Activated T-helper 1 cell treated with anti-CD3 and anti-CD28 coated beads, Interleukin-12 subunit alpha, Interleukin-12 subunit beta, Interleukin-2, Interleukin-4 antibody, amounts not matched to agents 30 ng/mL and 10 ng/mL and 1 ng/mL, durations not matched to agents 14 hours and 24 hours and 36 hours (primary cell): ENCODE measurements at places on chromosomes 16 and 17.
A peak's percentile ranks its signal among the peaks of the same experiment; 100 is the strongest.

- no peak for DNase-seq
These were observed 120.1 kb downstream of the ABCA8 start for GRCh38 chr17:68835071-68835470.

DNA sequence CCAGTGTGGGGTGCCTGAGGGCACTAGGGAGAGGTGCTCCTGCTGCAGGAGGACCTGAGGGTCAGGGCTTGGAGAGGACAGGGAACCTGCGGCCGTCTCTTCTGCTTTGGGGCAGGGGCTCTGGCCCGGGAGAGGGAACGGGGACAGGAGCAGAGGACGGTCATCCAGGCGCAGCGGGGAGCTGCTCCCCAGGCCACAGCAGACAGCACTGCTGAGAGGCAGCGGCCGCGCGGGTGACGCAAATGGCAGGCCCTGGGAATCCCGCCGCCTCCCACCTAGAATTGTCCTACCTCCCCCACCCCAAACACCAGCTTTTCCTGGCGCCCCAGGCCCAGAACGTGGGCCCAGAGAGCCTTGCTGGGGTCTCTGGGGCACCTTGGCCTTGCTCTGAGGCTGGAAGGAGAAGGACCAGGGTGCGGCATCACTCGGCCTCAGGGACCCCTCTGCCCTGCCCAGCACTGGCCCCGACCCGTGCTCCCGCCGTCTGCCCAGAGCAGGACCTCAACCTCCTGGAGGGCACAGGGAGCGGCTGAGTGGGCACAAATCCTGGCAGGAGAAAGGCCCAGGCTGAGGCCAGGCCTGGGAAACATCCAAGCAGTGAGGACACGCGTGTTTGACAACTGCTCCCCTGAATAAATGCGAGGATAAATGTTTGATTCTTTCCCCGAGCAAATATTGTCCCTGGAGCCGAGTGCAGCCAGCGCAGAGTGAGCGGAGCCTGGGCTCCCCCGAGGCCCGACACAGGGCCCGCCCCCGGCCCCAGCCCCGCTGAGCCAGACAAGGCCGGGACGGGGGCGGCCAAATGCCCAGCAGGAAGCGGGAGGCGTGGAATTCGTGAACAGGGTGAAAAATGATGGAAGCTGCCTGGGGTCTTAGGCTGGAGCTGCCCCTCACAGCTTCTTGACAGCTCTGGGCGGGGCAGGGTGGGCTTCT, 8.5 kb downstream of the SSTR5 start:
- no peak for DNase-seq

DNA sequence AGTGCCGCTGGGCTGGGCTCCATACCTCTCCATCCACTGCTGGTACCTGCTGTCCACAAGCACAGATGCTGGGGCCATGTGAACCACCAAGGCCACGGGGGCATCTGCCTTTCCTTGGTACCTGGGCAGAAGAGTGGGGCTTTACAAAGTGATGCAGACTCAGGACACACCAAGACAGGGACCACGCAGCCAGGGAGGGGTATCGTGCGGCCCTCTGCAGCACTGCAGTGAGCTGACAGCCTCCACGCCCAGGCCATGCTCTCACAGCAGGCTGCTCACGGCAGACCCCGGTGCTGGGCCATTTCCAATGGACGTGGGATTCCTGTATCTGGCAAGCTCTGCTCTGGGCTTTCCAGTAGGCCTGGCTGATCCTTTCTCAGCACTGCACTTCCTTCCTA, 14.4 kb downstream of the ELAC2 start:
- DNase-seq = no peak

- no peak for DNase-seq
These were observed 14.3 kb downstream of the PIEZO1 start for GRCh38 chr16:88770461-88771293.

- peak; percentile 63 for DNase-seq
These were observed 53.2 kb upstream of the ZNF750 start for GRCh38 chr17:82892899-82893565.
